ENCODE measurements at places on chromosomes 7 and 10.
A peak's percentile ranks its signal among the peaks of the same experiment; 100 is the strongest.

- no peak for DNase-seq
Observed at GRCh38 chr7:127189074-127189473, 63.7 kb downstream of the GRM8 start.

DNA sequence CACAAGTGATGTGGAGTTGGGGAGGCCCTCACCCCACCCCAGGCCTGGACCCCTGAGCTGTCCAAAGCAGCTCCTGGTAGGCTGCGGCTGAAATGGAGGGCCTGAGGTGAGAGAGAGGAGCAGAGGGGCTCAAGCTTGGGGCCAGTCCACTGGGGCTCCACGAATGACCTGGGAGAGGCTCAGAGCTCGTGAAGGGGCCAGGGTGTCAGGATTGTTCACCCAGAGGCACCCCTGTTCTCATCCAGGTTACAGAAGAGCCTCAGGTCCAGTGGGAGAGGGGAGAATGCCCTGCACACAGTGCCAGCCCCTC lies 102.2 kb upstream of the RET start:
- no peak for DNase-seq

DNA sequence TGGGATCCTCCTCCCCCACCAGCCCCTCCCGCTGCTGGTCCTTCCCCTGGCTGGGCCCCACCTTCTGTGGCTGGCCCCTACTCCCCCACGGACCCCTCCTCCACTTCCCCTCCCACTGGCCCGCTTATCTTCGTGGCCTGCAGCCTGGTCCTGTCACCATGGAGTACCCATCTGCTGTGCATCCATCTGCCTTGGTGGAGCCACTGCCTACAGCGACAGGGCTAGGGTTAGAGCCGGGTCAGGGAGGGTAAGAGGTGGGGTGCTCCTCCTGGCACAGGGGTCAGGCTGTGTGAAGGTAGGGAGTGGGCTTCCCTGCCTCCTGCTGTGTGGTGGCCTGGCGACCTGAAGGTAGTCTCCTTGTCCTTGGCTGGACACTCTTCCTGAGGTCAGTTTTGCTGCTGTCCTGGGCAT lies 5.2 kb downstream of the ADCY1 start:
- no peak for DNase-seq

DNA sequence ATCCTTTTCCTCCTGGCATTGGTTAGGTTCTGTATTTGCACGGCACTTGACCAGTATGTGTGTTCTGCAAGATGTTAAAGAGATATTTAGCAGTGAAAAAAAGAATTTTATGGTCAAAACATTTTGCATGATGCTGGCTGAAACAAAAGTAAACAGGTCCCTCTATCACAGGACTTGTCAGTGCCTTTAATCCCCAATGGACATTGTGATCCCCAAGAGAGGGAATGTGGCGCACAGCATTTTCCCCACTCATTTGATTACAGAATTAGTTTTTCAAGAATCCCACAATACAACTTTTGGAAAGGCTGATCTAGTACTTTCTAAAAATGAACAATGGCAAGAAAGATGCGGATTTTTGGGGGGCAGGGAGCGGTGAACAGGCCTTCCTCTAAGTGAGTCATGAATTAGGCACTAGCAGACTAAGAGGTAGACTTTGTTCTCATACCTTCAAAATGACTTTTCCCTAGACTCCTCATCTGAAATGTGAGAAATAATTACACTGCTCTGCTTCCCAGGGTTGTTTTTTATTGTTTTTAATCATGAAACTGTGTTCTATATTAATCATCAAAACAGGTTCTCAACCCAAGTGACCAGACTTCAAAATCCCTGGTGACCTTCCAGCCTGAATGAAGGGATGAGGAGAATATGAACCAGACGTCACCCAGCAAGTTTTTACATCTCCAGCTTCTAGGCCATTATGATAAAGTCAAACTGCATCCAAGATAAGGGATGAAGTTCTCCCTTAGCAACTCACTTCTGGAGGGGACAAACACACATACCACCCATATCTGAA lies 8.6 kb downstream of the FBXW4 start:
- no peak for DNase-seq

- no peak for DNase-seq
Observed at GRCh38 chr10:121096617-121097431, 245.7 kb downstream of the WDR11 start.

DNA sequence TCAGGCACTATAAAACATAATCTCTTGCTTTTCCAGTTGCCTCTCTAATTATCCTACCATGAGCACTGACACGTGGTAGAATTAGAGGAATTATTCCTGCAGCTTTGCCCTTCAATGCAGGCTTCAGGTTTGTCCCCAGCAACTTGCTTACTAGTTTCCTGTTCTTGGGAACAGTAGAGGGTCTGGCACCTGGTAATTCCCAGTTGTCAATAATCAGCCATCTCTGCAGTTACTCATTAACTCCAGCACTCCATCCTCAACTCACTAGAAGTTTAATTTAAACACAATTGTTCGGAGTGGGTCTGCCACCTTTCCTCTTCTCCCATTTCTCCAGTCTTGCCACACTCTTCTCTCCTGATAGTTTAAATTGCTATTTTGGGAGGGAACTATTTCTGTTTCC lies 324.3 kb upstream of the KIAA1217 start:
- no peak for DNase-seq

DNA sequence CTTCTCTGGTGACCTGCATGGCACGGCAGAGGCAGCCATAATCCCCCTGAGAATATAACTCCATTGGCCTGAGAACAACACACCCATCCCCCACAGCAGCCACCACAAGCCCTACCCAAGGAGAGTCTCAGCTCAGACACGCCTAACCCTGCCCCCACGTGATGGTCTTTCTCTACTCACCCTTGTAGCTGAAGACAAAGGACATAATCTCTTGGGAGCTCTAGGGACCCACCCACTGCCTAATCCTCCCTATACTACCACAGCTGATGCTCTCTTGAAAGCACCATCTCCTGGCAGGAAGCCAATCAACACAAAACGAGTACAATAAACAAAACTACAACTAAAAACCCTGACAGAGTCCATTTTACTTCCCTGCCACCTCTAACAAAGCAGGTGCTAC lies 30.7 kb upstream of the HPSE2 start:
- no peak for DNase-seq

GRCh38 chr7:94190599-94191061 lies 186.5 kb upstream of the BET1 start:
- DNase-seq, result no peak

DNA sequence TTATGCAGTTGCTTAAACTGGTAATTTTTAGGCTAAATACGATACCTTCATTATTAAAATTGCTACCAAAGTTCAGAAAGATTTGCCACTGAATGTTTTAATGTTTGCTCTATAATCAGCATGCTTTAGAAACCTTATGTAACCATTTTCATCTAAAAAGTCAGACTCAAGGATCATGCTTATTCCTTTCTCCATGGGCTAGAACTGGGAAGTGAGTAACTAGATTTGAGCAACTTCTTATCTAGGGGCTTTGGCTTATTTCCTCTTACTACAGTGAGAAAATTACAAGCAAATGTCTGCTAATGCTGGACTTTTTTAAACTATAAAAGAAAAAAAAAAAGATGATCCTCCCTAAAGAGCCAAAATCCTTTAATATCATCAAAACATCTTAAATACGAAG lies 215.9 kb downstream of the CRPPA start:
- no peak for DNase-seq

- no peak for DNase-seq
Observed at GRCh38 chr7:130269318-130269694, 2.6 kb downstream of the CPA2 start.

GRCh38 chr7:84877943-84878570 lies 308.8 kb downstream of the SEMA3D start:
- no peak for DNase-seq

- no peak for DNase-seq
Observed at GRCh38 chr7:116161728-116162127, 48.6 kb upstream of the TES start.

- DNase-seq, result no peak
Observed at GRCh38 chr10:122859527-122859926, 13.9 kb upstream of the CUZD1 start.

DNA sequence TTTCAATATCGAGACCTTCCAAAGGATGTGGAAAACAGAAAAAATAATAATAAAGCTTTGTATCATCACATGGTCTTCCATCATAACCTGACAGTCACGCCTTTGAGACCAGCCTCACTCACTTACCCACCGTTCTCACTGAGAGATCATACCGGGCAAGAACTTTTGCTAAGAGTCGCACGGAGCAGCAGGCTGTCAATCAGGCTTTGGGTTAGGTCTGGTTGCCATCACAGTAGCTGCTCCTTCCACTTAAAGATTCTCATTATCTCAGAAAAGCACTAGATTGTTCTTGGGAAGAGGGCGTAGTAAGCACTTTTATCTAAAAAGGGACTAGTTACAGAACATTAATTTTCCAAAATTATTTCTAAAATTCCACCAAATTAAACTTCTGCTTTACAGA lies 2.0 kb downstream of the RELN start:
- DNase-seq, result no peak

DNA sequence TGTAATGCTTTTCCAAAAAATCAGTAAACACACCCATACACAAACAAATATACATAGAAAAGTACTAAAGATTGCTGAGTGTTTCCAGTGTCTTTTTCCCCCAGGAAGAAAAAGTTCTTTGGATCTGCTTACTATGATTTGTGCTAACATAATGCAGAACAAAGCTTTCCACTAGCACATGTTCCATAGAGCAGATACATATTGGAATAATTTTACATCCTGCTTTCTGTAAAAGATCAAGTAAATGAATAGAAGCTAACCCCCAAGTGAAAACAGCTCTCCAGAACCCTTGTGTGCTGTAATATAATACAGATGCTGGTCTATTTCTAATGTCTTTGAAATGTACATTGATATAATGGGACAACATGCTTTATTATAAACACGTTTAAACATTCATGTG lies 125.5 kb downstream of the PON1 start:
- DNase-seq, result no peak

- DNase-seq, result no peak
Observed at GRCh38 chr7:78473021-78473420, 674.4 kb downstream of the PHTF2 start.

GRCh38 chr10:72079356-72079755 lies 9.0 kb downstream of the SPOCK2 start:
- peak; percentile 81 for DNase-seq

DNA sequence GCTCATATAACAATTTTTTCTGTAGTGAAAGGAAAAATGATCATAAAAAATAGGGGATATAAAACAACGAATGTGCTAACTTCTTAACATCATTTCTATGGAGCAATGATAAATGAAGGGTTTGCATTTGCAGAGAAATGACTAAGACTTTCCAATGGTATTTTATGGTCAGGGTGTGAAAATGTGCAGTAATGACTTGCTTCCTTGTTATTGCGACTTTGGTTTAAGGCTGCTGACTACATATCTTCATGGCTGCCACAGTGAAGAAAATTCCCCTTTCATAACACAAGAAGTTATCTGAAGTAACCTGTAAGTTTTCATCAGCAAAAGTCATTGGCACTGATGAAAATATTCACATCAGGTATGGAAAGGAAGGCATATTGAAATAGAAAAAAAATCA lies 166.1 kb upstream of the NRG3 start:
- DNase-seq, result no peak

DNA sequence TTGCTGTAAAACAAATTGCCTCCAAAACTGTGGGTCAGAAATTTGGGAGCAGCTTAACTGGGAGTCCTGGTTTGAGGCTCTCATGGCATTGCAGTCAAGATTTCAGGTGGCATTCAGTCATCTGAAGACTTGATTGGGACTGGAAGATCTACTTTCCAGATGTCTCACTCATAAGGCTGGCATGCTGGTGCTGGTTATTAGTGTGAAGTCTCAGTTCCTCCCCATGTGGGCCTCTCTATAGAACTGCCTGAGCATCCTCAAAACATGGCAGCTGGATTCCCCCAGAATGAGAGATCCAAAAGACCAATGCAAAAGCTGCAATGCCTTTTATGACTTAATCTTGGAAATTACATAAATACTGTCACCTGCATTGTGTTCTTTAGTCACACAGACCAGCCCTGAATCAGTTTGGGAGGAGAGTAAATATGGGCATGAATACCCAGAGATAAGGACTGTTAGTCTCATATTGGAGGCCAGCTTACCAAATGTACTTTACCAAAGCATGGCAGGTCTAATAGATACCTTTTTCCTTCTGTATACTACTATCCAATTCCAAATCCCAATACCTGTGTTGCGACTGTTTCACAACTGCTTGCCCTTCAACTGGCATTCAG lies 6.5 kb upstream of the HERPUD2 start:
- DNase-seq, result no peak

- no peak for DNase-seq
Observed at GRCh38 chr10:63627881-63628296, 106.7 kb downstream of the REEP3 start.

DNA sequence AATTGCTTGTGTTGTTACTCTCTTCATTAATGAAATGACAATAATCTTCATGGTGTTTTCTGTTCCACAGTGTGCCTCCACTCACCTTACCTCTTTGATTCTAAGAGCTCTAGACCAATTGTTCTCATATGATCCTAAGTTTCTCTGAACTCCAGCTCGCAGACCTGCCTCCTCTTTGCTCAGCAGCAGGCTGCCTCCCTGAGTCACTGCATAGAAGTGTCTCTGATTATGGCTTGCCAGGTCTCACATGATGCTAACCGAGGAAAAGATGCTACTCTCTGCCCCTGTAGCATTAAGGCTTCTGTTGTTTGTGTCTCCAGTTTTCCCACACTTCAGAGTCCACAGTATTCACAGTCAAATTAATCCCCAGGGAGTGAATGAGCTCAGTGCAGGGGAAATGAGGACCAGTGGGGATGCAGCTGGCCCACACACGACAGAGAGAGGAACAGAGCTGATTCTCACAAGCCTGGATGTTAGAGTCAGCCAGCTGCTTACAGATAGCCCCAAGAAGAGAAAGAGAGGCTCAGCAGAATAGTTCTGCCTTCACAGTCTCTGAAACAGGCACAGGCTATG lies 145.9 kb upstream of the EGR2 start:
- no peak for DNase-seq

DNA sequence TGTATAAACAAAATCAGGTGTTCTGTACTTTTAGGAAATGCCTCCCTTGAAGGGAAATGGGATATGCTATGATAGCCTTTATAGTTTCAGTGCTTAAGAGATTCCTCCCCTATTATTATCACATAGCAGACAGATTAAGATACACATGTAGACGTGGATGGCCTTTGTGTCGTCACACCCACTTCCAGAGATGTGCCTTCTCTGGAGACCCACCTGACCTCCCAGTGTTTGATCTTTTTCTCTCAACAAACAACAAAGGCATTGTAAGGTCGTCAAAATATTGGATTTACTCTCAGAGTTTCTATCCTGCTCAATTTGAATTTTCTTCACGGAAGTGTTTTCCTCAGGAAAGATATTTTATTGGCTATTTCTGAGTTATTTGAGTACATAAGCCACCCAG lies 25.7 kb upstream of the C1GALT1 start:
- no peak for DNase-seq

DNA sequence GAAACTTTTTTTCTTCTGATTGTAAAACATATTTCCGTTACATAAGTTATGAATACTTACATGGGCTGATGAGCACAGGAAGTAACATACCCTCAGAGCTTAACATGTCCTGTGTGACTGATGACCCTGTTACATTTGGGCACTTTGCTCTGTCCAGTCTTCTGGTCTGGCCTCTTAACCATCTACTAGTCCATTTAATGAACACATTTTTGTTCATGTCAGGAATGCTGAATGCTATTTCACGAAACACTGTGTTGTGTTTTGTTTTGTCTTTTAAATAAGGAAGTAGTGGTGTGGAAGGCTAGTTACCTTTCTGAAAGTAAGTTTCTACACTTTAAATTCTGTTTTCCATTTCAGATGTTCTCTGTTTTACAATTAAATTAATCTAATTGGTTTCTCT lies 77.7 kb downstream of the RBM33 start:
- no peak for DNase-seq

- DNase-seq, result no peak
Observed at GRCh38 chr7:112023282-112023681, 182.9 kb downstream of the DOCK4 start.

- no peak for DNase-seq
Observed at GRCh38 chr10:52390388-52390787, 76.3 kb downstream of the DKK1 start.
